ENCODE measurements at places on chromosomes 12 and 14.
A peak's percentile ranks its signal among the peaks of the same experiment; 100 is the strongest.

DNA sequence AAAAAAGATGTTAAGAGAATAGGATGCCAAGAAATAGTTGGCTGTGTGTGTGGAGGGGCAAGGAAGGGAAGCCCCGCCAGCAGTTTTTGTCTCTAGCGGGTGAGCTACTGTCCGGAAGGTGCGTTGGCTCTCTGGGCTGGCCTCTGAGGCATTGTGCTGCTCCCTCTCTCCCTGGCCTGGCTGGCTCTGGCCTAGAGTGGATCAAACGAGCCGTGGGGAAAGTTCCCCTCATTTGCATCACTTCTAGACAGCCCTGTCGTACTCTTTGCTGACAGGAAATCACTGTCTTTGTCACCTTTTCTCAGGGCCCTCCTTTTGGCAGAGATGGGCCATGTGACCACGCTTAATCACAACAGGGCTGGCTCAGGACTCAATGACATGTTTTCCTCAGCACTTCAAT is 236.1 kb upstream of the NPAS3 start:
- DNase-seq: peak; percentile 40

DNA sequence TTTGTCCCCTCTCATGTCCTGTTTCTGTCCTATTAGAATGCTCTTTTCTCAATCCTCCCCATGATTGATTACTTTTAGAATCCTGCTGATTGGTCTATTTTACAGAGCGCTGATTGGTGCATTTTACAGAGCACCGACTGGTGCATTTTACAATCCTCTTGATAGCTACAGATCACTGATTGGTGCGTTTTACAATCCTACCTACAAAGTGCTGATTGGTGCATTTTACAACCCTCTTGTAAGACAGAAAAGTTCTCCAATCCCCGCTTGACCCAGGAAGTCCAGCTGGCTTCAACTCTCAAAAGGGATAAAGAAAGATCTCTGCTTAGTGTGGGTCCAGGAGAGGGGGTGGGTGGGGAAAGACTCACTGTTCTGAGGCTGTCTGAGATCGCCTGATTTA is 71.3 kb downstream of the DHRS2 start:
- no peak for DNase-seq

- no peak for DNase-seq
These were observed 481.4 kb upstream of the TMEM132C start for GRCh38 chr12:127785540-127785939.

GRCh38 chr12:3250576-3250975 is 173.4 kb downstream of the TSPAN9 start:
- DNase-seq: no peak

- DNase-seq: no peak
These were observed 55.4 kb downstream of the DAO start for GRCh38 chr12:108935159-108935763.

GRCh38 chr14:90693413-90693812 is 122.8 kb downstream of the TTC7B start:
- no peak for DNase-seq

- no peak for DNase-seq
These were observed 270.5 kb downstream of the DUSP6 start for GRCh38 chr12:89081719-89082369.

- DNase-seq: no peak
These were observed 356.4 kb upstream of the DDHD1 start for GRCh38 chr14:53509276-53510244.

GRCh38 chr12:100141666-100141997 is 1.0 kb downstream of the BLTP3B start:
- no peak for DNase-seq

- DNase-seq: no peak
These were observed 32.0 kb downstream of the INSM2 start for GRCh38 chr14:35565871-35566464.

DNA sequence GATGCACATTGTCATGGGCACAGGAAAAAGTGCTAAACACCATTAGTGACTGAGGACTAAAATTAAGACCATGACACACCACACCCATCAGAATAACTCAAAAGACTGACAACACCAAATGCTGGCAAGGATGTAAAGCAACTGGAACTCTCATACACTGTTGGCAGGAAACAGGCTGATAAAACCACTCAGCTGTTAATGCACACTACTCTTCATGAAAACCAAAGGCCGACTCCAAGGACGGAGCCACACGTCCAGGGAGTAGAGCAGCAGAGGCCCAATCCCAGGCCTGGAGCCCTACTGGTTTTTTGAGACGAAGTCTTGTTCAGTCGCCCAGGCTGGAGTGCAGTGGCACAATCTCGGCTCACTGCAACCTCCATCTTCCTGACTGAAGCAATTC is 6.4 kb downstream of the RAD52 start:
- no peak for DNase-seq

GRCh38 chr12:46136249-46136648 is 132.6 kb downstream of the SLC38A1 start:
- no peak for DNase-seq

DNA sequence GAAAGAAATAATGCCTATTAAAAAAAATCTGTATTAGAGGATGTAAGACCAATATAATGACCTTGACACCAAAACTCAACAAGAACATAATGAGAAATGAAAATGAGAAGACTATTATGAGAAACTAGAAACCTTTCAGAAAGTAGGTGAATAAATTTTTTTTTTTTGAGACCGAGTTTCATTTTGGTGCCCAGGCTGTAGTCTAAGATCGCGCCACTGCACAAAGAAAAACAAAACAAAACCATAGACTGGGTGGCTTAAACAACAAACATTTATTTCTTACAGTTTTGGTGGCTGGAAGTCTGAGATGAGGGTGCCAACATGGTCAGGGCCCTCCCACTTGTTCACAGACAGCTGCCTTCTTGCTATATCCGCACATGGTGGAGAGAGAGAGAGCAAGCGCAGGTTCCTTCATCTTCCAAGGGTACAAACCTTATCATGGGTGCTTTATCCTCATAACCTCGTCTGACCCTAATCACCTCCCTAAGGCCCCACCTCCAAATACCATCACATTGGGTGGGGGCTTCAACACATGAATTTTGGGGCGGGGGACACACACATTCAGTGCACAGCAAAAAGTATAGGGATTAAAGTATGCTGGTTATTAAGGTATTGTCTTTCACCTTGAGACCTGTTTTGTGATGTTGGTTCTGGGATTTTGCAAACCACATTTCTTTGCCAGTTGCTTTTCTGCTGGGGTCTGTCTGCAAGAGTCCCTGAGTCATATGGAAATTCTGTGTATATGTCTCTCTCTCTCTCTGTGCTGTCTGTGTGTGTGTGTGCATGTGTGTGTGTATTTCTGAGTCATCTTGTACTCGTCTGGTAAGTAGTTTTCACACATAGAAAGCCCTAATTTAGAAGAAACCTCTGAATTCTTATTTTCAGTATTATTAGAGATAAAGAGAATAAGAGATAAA is 26.2 kb downstream of the ZCRB1 start:
- DNase-seq: peak; percentile 23

DNA sequence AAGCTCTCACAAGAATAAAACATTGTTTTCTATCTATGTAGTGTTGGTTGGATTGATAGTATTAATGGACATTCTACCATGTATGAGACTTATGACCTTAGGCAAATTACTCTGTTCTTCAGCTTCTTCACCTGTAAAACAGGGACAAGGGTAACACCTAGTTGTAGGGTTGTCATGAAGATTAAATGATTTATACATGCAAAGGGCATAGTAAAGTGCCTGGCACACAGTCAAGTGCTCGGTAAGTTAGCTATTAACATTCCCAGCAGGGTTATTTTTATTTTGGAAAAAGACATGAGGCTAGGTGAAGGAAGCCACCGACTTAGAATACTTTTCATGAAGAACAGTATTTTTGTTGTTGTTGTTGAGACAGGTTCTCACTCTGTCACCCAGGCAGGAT is 71.2 kb upstream of the PLXNC1 start:
- no peak for DNase-seq

- no peak for DNase-seq
These were observed 15.3 kb downstream of the EP400 start for GRCh38 chr12:131965073-131965472.

GRCh38 chr12:5593998-5594397 is 162.1 kb downstream of the NTF3 start:
- DNase-seq: no peak

DNA sequence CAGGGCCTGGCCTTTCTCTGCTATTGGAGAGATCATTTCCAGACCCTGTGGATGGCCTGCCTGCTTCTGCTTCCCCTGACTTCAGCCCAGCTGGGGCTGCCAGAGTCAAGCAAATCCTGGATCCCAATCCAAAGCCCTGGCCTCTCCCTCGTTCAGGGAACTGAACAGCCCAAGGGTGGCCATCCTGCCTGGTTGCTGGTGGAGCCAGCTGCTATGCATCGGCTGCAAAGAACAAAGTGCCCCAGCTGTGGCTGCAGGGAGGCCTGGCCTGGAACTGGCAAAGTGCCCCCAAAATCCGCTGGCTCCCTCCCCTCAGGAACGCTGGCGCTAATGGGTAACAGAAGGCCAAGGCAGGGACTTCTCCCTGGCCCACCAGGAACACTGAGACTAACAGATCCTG is 56.4 kb downstream of the LRRC74A start:
- no peak for DNase-seq

- peak; percentile 33 for DNase-seq
These were observed 21.0 kb downstream of the EEA1 start for GRCh38 chr12:92908108-92908507.

GRCh38 chr12:54040148-54040494 is 7.3 kb downstream of the HOXC5 start:
- no peak for DNase-seq

DNA sequence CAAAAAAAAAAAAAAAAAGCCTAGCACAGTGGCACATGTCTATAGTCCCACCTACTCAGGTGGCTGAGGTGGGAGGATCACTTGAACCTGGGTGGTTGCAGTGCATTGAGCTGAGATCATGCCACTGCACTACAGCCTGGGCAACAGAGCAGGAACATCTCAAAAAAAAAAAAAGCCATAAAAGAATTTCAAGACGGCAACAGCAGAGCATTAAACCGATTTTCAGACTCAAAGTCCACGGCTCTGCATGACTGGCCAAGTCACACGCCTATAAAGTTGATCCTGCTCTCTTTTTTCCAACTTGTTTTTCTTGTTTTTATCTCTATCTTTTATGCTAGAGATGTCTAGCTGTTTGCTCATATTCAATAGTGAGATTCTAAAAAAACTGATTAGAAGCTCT is 45.3 kb downstream of the FBXO34 start:
- DNase-seq: no peak

GRCh38 chr14:23494223-23494622 is 24.7 kb downstream of the NGDN start:
- DNase-seq: no peak

- no peak for DNase-seq
These were observed 340.9 kb downstream of the ALG10 start for GRCh38 chr12:34363050-34363673.

DNA sequence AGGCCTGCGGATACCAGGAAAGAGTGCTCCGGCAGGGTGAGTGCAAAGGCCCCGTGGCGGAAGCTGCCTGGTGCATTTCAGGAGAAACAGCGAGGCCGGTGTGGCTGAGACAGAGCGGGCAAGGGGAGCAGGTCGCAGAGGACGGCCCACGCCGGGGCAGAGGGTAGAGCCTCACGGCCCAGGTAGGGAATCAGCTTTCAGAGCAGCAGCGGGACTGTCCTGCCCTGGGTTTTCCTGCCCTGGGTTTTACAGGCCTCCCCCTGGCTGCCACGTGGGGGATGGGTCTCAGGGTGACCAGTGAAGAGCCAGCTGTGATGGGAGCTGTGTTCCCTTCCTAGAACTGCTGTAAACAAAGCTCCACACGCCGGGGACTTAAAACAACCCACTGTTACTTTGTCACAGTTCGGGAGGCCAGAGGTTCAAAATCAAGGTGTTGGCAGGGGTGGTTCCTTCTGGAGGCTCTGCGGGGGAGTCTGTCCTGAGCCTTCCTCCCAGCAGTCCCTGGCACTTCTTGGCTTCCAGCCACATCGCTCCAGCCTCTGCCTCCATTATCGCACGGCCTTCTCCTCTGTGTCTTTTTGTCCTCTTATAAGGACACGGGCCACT is 10.4 kb downstream of the NCOR2 start:
- DNase-seq: no peak

- DNase-seq: no peak
These were observed 20.9 kb downstream of the AKAP6 start for GRCh38 chr14:32350020-32350419.

DNA sequence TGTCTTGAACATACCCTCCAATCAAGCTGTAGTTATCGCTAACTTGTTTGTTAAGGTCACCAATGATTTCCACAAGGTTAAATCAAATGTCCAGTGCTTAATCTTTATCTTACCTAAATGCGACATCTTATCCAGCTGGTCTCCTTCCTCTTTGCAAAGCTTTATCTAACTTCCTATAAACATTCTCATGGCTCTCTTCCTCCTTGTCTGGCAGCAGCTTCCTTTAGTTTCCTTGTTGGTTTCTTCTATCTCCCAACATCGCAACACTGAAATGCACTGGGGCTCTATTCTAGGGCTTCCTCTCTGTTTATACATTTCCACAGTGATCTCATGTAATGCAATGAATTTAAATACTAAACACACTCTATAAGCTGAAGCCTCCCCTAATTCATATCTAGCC is 28.7 kb downstream of the UBE2N start:
- DNase-seq: no peak
